ENCODE measurements at places on chromosomes 12 and 14.

DNA sequence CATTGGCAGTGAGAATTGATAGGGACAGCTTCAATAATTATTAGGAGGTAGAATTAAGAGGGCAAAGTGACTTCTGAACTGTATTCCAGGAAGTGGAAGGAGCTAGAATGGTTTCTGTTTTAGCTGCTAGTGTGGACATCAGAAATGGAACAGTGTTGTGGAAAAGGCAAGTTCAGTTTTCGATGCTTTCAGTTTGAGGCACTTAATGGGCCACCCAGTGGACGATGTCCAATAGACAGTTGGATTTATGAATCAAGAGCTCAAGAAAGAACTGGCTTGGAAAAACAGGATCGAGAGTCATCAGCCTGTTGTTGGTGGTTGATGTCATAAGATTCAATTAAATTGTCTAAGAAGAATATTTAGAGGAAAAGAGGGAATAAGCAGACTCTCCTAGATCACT is 136.3 kb downstream of the DYRK2 start:
- DNase-seq: no peak

DNA sequence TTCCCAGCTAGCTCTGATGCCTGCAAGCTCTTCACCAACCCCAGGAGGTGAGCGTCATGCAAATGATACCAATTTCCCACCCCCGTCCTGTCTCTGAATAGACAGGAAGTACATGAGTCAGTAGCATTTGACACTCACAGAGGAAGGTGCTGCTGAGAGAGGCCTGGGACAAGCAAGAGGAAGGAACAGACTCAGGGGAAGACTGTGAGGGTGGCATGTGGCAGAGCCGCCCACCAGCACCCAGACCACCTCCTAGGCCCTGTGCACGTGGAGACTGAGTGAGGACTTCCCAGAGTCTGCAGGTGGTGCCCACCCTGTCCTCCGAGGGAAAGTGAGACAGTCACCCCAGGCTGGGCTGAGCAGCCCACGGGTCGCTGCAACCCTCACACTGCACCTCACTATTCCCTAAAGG is 199.5 kb upstream of the SFSWAP start:
- peak; percentile 3 for DNase-seq

DNA sequence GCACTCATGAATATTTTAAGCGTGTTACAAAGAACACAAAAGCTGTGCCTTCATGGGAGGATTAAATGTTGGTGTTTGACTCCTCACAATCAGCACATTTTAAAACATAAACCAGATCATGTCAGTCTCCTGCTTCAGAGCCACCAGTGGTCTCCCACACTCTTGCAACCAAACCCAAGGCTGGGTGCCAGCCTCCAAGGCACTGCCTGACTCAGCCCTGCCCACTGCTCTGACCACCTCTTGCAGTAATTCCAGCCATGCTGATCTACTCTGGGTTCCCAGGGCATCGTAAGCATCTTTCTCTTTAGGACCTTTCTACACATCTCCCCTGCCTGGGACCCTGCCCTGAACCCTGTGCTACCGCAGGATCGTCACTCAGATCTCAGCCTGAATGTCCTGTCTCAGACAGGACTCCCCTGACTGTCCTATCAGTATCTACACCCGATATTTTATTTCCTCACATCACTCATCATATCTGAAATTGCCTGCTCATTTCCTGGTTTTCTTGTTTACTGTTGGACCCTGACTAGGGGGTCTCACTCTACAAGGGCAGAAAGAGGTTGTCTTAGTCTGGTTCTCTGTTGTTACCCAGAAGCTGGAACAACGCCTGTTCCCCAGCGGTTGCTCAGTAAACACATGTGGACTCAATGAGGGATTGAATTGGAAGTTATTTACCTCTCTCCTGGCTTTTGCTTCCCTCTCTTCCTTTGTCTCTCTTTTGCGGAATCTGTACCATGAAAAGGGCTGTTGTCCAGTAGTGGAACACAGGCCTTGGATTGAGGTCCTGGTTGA is 449.8 kb downstream of the RAD51B start:
- DNase-seq: no peak

- DNase-seq: no peak
These were observed 11.2 kb downstream of the COX14 start for GRCh38 chr12:50123203-50123602.

GRCh38 chr14:50225974-50226297 is 5.4 kb downstream of the SOS2 start:
- DNase-seq: no peak

DNA sequence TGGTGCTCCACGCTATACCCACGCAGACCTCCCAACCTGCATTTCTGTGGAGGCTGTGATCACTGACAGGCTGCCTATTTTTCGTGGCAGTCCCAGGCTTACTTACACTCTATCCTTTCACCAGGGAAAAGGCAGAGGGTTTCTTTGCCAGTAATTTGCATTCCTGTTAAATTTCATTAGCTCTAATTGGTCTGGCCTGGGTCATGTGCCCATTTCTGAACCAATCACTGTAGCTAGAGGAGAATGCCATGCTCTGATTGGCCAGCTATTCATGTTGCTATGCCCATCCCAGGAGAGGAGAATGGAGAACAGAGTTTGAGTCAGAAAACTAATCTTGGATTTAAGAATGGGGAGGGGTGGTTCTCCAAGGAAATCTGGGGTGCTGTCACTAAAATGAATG is 43.2 kb upstream of the TUNAR start:
- DNase-seq: no peak

DNA sequence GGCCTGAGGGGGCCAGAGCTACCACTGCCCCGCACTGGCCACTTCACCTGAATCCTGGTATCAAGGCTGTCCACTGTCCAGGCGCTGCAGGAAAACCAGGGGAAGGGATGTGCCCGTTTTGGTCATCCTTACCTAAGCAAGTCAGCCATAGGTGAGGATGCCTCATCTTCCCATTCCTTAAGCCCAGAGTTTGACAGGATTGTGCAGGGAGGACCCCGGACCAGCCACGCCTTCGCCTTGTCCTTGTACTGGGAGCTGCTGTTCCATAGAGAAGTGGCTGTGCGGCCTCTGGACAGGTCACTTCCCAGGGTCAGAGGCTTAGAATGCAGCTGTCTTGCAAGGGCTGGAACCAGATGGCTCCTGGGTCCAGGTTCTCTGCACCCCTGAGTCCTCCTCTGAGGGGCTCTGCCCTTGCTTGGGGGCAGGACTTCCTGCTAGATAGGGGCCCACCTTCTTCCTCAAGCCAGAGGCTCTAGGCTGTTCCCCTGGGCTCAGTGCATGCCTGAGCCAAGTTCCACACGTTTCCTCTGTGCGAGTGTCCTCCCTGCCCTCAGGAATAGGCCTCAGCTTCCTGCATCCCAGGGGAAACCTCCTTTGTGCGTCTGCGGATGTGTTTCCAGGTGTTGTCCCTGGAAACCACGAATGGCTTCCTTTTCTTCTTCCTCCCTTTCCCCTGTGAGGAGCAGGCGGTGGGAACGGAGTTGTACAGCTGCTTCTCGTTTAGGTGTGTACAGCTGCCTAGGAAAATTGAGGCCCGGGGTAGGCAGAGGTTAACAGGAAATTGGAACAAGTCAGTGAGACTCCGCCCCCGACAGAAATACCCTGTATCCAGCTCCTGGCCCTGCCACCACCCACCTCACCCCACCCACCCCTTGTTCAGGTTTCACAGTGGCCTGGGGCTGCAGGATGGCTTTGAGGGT is 54.3 kb upstream of the RIN3 start:
- no peak for DNase-seq

- DNase-seq: no peak
These were observed 873.5 kb upstream of the TMEM132C start for GRCh38 chr12:127393465-127393864.

- DNase-seq: no peak
These were observed at the start of gene HVCN1 for GRCh38 chr12:110688446-110689280. Gene HVCN1, minus strand, starts transcription at chr12:110689115. Its CDS starts 5,870 bp downstream, at chr12:110683245.

- DNase-seq: peak; percentile 48
These were observed at the start of gene CPNE8 for GRCh38 chr12:38905480-38906351. Gene CPNE8, minus strand, starts transcription at chr12:38905591. Its CDS starts 57 bp downstream, at chr12:38905534.

DNA sequence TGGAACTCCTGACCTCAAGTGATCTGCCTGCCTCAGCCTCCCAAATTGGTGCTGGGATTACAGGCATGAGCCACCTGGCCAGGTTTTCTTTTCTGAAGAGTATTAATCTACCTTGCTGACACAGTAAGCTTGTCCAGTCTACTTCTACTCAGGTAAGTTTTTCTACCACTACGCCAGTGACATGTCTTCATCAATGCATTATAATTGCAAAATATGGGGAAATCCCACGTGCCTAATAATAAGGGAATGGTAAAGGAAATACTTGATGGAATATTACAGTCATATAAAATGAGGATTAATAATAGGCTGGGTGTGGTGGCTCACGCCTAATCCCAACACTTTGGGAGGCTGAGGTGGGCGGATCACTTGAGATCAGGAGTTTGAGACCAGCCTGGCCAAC is 62.3 kb downstream of the RAB35 start:
- no peak for DNase-seq

DNA sequence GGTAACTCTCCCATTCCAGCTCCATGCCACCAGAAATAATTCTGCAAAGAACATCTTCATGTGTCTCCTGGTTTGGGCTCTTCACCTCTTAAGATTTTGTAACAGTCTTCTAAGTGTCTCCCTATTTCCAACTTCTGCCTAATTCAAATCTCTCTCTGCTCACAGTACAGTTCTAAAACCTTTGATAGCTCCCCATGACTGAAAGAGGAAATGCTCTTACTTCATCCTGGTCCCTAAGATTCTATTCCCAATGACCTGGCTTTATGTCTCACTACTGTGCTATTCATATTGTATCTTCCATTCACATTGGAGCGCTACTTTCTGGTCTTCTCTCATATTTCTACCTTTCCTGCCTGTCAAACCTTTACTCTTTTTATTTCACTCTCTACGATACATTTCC is 1.6 kb downstream of the AMN1 start:
- DNase-seq: no peak

DNA sequence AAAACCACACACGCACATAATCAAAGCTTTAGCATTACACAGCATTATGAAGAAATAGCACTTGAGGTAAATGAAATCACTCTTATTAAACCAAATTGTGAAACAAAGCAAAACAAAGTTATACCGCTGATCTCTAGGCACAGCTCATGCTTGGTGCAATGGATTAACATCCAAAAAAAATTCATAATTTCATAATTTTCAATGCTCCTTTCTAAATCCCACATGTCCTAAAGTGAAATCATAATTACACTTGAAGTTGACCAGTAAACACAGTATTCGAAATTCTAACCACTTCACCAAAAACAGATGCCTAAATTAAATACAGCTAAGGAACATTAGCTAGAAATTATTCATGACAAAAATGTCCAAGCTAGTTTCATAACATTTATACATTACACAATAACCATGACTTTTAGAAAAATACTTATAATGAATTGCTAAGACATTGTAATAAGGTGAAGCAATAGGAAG is 1.5 kb downstream of the MLH3 start:
- DNase-seq: no peak
